ENCODE measurements at places on chromosomes 4 and X.
A peak's percentile ranks its signal among the peaks of the same experiment; 100 is the strongest.

DNA sequence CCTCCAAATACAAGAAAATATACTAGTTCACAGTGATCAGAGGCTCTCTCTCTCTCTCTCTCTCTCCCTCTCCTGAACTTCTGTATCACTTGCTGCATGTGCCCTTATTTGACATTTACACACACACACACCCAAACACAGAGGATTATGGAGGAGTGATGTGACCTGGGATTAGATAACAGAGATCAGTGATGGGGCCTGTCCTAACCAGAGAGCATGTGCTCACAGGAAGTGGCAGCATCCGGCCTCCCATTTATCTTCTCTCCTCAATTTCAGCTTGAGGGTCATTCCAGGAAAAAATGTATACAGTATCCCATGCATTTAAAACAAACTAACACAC is 143.0 kb downstream of the TSPAN5 start:
- DNase-seq, result peak; percentile 63

DNA sequence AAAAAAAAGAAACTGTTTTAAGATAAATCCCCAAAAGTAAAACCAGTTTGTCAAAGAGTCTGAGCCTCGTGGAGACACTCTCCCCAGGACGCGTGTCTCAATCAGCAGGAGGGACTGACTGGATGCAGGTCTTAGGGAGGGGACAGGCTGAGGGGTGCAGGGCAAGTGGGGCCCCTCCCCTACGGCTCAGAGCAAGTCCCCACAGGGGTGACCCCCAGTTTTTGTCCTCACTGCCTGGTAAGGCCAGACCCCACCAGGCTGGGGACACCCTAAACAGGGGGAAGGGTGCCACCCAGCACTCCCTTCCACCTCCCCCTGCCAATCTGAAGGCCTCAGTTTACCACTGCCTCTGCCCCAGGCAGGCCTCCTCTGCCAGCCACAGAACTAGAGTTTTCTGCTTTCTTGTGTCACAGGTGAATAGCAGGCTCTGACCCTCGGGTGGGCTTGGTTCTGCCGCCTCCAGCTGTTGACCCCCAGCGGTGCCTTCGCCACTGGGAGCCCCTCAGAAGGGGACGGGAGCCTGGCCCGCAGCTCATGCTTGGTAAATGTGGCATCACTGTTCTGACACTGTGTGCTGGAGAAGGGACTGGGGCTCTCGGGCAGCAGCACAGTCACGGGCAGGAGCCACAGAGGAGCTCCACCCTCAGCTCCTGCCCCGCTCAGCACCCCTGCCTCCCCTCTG is 69.8 kb upstream of the MXD4 start:
- DNase-seq, result no peak

- DNase-seq, result no peak
Observed at GRCh38 chr4:91317434-91317833, 986.3 kb upstream of the GRID2 start.

- DNase-seq, result peak; percentile 62
Observed at GRCh38 chr4:119550857-119551532, 77.6 kb downstream of the PDE5A start.

- no peak for DNase-seq
Observed at GRCh38 chr4:65651751-65652150, 18.5 kb downstream of the EPHA5 start.

DNA sequence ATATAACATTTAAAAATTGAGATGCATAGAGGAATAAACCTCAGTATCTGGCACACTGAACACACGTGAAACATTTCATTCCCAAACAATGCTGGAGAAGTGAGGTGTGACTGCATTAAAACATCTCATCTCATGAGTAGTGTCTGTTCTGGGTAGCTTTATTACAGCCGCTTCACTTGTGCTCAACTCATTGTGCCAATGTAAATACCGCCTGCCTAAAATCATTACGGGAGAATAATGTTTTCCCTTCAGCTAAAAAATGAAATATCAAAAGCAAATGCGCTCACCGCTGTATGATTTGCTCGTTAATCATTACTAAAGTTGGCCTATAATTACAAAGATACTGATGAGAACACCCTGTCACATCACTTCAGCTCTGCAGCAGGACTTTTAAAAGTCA is 110.2 kb upstream of the PRPS2 start:
- DNase-seq, result no peak

- no peak for DNase-seq
Observed at GRCh38 chrX:42695800-42696358, 82.1 kb downstream of the PPP1R2C start.

- no peak for DNase-seq
Observed at GRCh38 chrX:6184900-6185515, 43.7 kb downstream of the NLGN4X start.

GRCh38 chr4:2264481-2265041 is 2.7 kb upstream of the MXD4 start:
- DNase-seq, result no peak

DNA sequence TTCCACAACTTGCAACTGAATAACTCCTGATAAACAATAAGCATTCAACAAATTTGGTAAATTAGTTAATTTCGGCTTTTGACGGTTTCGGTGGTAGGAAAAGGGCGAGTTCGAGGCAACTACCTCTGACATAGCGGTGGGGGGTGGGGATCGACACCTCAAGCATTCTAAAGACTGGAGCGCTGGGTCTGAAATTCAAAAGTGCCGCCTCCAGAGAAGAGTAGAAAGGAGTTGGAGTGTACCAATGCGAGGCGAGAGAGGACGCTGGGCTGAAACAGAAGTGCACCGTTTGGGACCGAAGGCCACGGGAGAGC is 725 bp downstream of the SMC1A start:
- DNase-seq, result peak; percentile 62

- no peak for DNase-seq
Observed at GRCh38 chr4:148289740-148290139, 152.5 kb downstream of the NR3C2 start.

DNA sequence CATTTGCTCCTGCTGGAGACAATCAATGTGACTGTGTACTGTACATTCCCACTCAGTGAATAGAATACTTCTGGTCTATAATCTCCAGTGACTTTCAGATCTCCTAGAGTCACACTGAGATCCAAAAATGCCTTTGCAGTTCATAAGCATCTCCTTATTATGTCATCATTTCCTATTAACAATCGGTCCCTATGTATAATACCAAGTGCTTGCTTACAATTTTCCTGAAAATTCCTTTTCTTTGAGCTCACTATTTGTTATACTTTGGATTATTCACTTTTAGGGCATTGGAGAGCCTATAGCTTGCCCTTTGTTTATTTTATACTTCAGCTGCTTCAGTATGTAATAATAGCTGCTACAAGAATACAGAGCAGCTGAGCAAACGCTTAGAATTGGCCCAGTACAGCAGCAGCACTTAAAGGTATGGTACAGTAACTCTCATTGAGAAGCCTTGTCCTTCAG is 313.0 kb downstream of the DCTD start:
- peak; percentile 81 for DNase-seq

DNA sequence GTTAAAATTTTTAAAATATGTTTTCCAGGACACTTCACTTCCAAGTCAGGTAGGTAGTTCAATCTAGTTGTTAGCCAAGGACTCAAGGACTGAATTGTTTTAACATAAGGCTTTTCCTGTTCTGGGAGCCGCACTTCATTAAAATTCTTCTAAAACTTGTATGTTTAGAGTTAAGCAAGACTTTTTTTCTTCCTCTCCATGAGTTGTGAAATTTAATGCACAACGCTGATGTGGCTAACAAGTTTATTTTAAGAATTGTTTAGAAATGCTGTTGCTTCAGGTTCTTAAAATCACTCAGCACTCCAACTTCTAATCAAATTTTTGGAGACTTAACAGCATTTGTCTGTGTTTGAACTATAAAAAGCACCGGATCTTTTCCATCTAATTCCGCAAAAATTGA is 49.7 kb downstream of the XIAP start:
- peak; percentile 34 for DNase-seq

DNA sequence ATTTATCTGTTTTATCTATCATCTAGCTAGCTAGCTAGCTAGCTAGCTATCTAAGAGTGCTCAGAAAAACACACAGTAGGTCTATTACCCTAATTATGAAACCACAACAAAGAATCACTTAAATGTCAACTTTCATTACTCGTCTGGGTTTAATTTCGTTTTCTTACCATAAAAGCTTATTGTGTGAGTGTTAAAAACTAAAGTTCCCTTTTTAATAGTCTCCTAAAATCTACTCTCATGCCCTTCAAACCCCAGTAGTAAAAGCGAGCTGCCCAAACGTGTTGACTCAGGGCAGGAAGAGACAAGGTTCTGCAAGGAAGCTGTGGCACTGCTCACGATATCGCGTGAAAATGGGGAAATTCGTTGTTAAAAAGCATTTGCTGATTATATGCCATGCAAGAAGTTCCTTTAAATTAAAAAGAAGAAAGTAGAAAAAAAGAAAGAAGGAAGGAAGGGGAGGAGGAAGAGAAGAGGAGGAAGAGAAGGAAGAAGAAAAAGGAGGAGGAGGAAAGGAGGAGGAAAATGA is 595 bp downstream of the MBNL3 start:
- DNase-seq, result no peak

DNA sequence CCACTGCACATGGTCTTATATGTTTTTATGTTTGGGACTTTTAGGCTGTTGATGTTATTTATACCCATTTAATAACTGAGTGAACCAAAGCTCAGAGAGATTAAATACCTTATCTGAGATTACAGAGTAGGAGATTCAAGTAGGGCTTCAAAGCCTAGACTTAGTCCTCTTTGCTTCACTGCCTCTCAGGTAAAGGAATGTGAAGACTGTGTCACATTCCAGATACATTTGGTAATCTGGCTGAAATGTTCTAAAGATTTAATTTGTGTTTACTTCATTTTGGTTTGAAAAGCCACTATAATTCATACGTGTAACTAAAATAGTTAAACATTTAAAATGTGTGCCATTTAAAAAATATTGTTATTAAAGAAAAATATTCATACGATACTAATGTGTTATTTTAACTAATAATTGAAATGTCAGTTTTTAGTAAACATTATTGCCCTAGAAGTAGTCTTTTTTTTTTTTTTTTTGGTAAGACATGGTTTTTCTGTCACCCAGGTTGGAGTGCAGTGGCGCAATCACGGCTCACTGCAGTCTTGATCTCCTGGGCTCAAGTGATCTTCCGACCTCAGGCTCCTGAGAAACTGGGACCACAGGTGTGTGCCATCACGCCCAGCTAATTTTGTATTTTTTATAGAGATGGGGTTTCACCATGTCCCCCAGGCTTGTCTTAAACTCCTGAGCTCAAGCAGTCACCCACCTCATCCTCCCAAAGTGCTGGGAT is 54.3 kb downstream of the WWC2 start:
- DNase-seq, result no peak

DNA sequence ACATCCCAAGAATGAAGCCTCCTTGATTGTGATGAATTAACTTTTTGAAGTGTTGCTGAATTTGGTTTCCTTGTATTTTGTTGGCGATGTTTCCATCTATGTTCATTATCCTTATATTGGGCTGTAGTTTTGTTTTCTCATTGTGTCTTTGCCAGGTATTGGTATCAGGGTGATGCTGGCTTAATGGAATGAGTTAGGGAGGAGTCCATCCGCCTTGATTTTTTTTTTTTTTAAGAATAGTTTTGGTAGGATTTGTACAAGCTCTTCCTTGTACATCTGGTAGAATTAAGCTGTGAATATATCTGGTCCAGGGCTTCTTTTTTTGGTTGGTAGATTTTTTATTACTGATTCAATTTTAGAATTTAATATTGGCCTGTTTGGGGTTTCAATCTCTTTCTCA is 166.1 kb upstream of the WDFY3 start:
- DNase-seq, result no peak

- no peak for DNase-seq
Observed at GRCh38 chr4:53421791-53422190, 44.4 kb downstream of the FIP1L1 start.

- no peak for DNase-seq
Observed at GRCh38 chr4:52889354-52889753, 27.2 kb downstream of the RASL11B start.

DNA sequence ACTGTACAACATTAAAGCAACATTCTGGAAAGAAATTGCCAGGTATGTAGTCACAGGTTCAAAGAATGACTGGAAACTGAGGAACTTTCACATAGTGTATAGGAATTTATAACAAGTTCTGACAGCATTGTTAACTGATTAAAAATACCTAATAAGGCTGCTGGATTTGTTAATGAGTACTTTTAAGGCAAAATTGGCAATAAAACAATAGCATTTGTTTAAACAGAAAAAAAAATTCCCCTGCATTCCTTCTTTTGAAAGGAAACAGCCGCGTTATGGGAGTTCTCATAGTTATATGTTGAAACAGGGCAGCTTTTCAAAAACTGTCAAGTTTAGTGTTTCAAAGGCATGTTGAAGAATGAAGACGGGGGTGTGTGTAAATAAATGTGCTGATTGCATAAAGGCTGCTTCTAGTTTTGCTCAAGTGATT is 282.5 kb upstream of the FAT1 start:
- DNase-seq, result peak; percentile 69

- DNase-seq, result no peak
Observed at GRCh38 chrX:102708900-102709299, 3.3 kb upstream of the GPRASP2 start.

- DNase-seq, result no peak
Observed at GRCh38 chrX:50973199-50973598, 62.7 kb downstream of the BMP15 start.

DNA sequence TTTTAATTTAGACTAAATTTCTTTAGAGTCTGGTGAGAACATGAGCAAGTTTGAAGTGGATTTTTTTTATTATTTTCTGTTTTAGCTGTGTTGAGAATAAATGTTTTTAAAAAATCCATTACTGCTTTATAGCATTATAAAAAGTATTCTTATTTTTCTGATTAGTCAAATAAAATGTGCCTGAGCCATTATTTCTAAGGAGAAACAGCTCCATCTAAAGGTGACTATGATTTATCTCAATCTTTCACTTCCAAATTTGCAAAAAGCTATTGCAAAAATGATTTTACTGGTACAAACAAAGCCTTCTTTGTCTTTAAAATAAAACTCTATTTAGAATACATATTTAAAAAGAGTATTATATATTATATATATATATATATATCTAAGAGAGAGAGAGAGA is 959.2 kb downstream of the FAM133A start:
- no peak for DNase-seq

- DNase-seq, result peak; percentile 59
Observed at GRCh38 chrX:40146262-40147125, 48.7 kb upstream of the BCOR start.

DNA sequence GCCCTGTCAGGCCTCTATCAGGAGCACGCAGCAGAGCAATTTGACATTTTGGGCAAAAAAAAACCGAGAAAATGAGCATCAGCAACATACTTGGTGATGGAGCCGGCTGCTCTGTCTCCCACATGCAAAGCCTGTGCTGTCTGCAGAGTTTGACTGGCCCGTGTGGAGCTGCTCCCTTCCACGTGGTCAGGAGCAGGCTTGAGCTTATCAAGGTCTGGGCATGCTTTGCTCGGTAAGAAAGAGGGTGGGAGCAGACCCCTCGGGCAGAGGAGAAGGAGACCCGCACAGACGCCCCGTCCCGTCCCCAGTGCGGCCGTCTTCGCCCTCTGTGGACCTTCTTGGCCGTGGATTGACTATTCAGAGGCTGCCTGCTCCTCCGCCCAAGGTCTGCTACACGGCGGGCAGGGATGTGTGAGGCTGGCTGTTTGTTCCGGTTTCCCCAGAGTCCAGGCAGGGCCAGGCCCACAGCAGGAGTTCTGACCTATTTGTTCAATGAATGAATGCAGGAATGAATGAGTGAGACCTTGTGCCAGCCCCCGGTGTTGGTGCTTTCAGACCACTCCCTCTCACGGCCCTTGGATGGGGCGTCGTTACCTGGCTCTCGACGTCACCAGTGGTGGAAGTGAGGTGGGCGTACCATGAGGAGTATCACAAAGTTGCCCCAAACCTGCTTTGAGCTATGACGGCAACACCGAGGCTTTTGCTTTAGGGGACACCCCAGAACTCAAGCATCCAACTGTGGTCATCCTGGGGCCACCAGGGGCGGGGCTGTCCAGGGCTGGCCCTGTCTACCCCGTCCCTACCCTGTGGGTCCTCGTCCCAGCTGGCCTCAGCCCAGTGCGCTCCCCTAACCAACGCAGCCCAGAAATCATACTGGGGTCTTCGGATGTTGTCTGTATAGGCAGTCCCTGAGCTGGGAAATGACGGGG is 54.7 kb upstream of the ADRA2C start:
- no peak for DNase-seq

Measured in EH (cell line).